ENCODE measurements at places on chromosomes 16 and 17. TPM values are rescaled to one million over a fixed set of nuclear protein-coding genes. Genes with fewer than 3 reads are reported as not detected.

KRT15 gene
- 0.08 TPM for total RNA-seq

RNF43 gene
- total RNA-seq: not detected

IST1 gene
- total RNA-seq: 184 TPM

SCO1 gene
- 28.5 TPM for total RNA-seq

PMFBP1 gene
- 0.23 TPM for total RNA-seq

OR1A1 gene
- not detected for total RNA-seq

CPHXL2 gene
- total RNA-seq: not detected
